Naive thymus-derived CD4-positive, alpha-beta T cell (primary cell): ENCODE measurements at places on chromosomes 7 and 10.

GRCh38 chr7:99368750-99369389, 5.7 kb upstream of the ARPC1B start:
- DNase-seq: no peak

DNA sequence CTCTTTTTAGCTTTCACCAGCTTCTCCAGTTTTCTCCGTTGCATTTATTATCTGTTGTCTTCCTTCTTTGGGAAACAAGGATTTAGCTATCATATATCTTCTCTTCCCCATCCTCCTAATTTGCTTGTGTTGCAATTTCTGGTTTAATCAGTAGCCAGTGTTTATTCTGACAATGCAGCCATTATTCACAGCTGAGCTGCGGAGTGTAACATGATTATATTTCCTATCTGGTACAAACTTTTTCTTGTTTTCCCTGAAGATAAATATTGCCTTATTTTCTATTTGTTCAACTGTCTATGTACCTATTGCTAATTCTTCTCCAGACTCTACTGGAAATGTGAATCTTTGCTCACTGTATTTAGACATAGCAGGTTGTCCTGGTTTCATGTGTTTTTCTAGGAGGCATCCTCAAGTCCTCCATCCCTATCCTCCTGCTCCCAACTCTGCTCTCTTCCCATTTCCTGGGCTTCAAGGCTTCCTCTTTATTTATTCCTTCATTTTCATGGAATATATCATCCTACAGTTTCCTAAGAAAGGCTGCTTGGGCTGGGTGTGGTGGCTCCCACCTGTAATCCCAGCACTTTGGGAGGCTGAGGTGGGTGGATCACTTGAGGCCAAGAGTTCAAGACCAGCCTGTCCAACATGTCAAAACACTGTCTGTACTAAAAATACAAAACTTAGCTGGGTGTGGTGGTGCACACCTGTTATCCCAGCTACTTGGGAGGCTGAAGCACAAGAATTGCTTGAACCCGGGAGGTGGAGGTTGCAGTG, 72.4 kb upstream of the KDM7A start:
- no peak for DNase-seq

GRCh38 chr10:113099431-113100183, 149.6 kb downstream of the TCF7L2 start:
- DNase-seq: no peak

GRCh38 chr7:80960244-80960795, 41.5 kb upstream of the SEMA3C start:
- no peak for DNase-seq

DNA sequence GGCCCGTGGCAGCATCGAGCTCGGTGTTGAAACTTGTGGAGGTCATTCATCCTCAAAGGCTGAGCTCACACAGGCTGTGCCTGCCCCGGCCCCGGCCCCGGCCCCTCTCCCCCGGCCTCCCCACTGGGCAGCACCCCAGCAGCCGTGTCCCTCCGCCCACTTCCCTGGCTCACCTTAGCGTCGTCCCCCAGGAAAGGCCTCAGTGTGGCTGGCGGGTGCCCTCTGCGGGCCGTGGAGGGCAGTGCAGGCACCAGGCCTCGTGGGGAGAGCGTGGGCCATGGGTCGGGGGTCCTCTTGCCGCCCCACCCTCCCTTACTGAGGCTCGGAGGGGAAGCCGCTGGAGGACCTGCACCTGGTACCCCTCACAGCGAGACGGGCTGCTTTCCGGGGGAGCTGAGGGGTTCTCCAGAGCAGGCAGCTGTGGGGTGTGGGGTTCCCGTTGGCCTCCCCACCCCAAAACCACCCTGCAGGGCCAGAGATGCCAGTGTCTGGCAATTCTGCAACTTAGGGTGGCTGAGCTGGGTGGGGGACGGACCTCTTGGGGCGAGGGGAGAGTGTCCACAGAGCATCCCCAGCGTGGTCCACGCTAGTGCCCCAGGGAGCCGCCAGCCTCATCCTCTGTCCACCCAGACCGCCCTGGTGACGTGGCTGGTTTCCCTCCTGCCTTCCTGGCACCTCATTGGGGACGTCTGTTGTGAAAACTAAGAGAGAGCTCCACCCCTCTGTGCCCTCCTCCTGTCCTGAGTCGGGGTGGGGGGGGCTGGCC, 44.2 kb upstream of the DPYSL4 start:
- DNase-seq: peak; percentile 31

DNA sequence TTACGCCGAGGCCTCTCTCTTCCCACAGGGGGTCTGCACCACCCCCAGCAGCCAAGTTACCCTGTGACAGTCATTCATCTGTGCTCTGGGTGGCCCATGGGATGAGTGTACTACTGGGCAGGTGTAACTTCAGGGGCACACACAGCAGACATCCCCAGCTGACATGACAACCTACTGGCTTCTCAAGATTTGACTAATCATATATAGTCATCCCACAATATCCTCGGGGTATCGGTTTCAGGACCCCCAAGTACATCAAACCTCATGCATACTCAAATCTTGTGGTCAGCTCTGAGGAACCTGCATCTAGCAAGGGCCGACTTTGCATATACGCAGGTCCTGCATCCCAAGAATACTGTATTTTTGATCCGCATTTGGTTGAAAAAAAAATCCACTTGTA, 336.9 kb upstream of the C7orf33 start:
- DNase-seq: no peak

- no peak for DNase-seq
Measured at GRCh38 chr7:4871056-4871680, 9.3 kb upstream of the PAPOLB start.

DNA sequence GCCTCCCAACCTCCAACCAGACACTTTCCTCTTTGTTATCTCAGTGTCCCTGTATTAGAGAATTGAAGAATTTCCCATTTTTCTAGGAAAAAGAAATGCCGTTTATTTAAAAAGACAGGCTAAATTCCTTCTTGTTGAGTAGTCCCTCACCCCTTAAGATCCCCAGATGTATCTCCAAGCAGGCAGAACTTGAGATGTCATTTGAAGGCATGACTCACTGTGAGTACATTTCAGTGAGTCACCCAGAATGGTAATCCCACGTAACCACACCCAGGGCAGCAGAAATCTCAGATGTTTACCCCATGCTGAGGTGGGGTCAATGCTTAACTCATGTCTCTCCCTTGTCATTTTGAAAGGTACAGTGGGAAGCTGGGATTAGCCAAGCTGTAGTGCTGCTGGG, 4.4 kb downstream of the ZNF655 start:
- DNase-seq: peak; percentile 13

- no peak for DNase-seq
Measured at GRCh38 chr7:84452618-84453017, 258.0 kb upstream of the SEMA3A start.

- DNase-seq: no peak
Measured at GRCh38 chr10:52068485-52068884, 245.6 kb upstream of the DKK1 start.

- DNase-seq: no peak
Measured at GRCh38 chr7:155349601-155350331, 52.1 kb downstream of the INSIG1 start.

DNA sequence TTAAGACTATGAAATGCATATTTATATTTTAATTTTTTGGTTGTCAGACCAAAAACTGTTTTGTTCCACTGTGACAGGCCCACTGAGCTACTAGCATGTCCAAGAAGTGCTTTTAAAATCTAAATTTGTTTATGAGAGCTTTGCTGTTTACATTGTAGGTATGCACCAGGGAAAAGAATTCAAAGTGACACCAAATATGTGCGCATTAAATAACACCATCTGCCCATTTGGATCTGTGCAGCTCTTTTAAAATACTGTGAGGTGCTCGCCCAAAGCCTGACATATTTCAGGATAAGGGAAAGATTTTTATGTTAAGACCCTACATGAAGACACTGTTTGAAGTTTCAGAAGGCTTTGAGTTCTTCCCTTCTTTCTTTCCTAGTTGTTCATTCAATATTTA, 162.9 kb downstream of the ST7 start:
- no peak for DNase-seq

DNA sequence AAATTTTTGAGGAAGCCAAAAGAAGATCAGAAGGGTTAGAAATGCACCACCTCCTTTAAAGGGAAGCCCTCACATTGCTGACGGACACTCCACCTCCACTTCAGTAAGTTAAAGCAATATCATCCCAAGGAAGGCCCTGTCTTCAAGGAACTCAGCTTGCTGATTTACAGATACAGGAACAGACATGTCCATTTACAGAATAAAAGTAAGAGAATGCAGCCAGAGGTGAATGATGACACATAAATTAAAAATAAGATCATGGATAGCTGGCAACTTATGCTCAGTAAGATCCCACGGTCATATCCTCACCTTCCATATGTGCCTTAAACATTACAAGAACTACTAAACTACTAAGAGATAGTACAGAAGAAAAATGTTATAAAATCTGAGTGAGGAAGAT, 20.4 kb downstream of the GRB10 start:
- no peak for DNase-seq

- DNase-seq: no peak
Measured at GRCh38 chr7:34776748-34777358, 118.8 kb downstream of the NPSR1 start.

- no peak for DNase-seq
Measured at GRCh38 chr10:21961847-21962246, 41.7 kb downstream of the DNAJC1 start.

DNA sequence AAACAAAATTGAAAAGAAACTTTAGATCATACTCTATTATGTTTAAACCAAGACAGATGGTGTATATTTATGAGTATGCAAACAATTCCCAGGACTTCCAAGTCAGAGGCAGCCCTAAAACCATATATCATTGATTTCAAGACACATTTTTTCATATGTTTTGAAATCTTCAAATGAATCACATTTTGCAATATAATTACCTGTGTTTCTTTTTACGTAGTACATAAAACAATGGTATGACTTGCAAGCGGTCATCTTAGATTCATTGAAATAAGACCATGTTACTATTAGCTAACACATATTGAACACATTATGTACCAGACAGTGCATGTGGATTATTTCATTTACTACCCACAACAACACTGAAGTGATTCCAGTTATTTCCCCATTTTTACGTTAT, 14.9 kb downstream of the SMURF1 start:
- DNase-seq: no peak

DNA sequence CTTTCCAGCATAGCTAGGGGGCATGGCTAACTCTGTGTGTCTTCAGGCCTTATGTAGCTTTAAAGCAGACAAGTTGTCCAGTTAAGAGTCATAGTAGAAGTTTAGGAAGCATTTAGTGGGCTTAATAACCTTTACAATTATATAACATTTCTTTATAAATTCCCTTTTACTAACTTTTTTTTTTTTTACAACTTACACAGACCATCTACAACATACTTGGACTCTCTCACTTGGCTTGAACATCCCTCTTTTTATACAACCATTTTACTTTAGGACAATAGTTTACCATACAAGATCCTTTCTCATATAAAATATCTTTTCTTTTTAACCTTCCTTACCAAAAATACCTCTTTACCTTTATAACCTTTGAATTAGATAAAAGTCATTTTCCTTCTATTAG, 26.3 kb downstream of the SP4 start:
- DNase-seq: no peak

DNA sequence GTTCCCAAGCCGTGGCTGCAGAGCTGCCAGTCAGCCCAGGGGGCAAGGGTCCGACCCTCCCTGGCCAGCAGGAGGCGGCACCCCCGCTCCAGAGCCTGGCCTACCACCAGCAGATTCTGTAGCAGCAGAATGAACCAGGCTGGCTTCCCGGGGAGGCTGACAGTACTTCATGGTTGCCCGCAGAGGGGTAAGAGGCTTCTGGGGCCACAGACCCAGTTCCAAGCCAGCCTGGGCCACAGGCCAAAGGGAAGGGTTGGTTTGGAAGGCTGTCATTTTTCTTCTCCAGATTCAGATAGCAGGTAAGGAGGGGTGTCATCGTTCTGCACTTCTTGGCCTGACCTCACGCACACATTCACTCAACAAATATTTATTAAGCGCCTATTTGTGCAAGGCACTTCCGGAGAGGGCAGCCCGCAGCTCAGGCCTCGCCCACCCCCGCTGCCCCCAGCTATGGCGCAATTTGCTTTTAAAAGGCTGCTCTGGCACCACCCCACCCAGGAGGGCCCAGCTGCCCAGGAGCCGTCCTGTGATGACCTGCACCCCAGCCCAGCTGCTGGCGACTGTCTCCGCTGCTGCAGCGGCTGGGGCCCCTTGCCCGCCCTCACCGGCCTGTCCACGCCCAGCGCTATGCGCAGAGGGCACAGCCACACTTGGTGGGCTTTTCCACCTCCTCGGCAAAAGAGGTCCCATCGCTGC, 168.5 kb downstream of the LCOR start:
- DNase-seq: no peak

GRCh38 chr10:127834791-127835190, 58.0 kb downstream of the CLRN3 start:
- DNase-seq: no peak

GRCh38 chr7:116929021-116929420, 24.3 kb upstream of the ST7 start:
- no peak for DNase-seq

DNA sequence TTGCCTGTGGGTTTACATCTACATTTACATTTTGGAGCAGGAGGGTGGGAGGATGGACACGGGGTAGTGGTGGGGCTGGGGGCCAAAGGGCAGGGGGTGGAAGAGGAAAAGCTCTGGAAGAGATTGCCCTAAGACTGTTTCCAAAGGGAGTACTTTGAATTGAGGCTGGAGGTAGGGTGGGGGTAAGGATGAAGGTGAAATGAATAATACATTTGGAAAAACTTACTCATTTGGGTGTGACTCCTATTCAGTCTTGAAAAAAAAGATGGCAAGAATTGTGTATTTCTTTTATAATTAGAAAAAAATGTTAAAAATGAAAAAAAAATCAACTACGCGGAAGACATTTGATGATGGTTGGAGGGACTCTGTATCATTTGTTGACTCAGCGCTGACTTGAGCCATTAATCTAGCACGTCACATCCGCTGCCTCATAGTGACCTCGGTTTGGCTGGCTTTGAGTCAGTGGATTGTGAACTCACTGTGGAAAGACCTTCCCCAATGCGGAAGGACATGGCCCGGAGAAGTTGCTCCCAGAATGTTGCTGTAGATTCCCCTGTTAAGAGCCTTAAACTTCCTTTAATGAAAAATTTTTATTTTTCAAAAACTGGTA, 2.8 kb downstream of the FAM180A start:
- DNase-seq: no peak

- no peak for DNase-seq
Measured at GRCh38 chr10:121942749-121943416, 15.1 kb upstream of the ATE1 start.

GRCh38 chr7:116630357-116630756, 41.6 kb upstream of the MET start:
- DNase-seq: no peak

- no peak for DNase-seq
Measured at GRCh38 chr10:89633484-89633883, 11.6 kb downstream of the PANK1 start.
